ENCODE measurements at places on chromosomes 13 and 19.

- DNase-seq: no peak
These were observed 7.3 kb upstream of the INSR start for GRCh38 chr19:7301525-7301924.

DNA sequence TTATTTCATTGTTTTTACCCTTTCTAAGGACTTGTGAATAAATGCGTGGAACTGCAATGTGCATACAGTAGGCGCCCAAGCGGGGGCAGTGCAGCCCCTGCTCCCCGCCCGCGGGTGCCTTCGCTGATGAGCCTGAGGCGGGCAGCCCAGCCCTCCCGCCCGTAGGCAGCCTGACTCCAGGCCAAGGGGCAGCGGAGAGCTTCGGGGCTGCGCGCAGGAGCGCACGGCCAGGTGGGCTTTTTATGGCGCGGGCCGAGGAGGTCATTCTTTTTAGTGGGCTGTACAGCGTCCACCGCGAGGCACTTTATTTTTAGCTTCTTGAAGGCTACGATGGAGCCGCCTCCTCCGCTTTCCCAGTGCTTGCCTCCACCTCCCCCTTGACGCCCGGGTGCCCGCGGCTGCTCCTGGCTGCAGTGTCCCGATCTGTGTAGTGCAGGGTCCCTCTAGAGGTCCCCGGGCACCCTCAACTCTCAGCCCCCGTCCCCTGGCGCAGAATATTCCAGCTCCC, 60.5 kb downstream of the CCNE1 start:
- no peak for DNase-seq

GRCh38 chr19:48442116-48443035, 3.4 kb upstream of the GRWD1 start:
- no peak for DNase-seq

DNA sequence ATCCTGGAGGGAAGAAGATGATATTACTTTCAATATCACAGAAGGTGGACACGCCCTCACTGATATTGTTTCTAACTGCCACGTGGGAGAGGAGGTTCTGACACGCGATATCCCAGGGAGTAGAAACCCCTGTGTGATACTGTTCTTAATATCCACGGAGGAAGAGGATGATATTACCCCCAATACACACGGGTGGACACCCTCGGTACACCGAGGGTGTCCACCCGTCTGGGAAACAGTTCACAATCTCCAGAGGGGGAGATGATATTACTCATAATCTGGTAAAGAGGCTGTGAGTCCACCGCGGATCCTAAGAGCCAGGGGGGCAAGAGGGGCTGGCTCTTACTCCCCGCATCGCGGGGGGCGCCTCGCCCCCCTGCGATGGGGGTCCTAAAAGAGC, 29.7 kb upstream of the RGCC start:
- no peak for DNase-seq

- no peak for DNase-seq
These were observed 88.9 kb downstream of the SLC25A15 start for GRCh38 chr13:40878321-40878720.

DNA sequence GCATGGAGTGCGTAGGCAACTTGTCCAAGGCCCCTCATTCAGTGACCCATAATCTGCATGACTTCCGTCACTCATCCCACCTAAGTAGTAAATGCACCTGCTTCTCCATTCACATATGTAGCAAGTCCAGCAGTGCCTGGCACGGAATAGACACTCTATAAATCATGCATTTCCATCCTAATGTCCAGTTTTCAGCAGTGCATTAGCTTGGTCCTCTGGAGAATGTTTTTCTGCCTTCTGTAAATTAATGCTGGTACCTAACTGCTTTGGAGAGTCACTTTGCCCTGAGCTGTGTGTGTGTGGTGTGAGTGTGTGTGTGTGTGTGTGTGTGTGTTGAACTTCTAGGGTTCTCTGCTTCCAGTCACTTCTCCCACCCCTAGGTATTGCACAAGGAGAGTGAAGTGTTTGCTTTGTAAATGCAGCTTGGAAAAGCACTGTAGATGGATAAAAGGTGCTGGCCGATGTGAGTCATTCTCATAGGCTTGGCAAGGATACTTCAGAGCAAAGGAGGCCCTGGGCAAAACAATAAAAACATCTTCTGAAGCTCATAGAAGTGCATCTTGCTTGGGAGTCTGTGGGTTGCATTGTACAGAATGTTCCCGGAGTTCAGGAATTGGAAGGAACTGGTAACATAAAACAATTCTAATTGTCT, 181.8 kb downstream of the KATNAL1 start:
- DNase-seq: peak; percentile 85

DNA sequence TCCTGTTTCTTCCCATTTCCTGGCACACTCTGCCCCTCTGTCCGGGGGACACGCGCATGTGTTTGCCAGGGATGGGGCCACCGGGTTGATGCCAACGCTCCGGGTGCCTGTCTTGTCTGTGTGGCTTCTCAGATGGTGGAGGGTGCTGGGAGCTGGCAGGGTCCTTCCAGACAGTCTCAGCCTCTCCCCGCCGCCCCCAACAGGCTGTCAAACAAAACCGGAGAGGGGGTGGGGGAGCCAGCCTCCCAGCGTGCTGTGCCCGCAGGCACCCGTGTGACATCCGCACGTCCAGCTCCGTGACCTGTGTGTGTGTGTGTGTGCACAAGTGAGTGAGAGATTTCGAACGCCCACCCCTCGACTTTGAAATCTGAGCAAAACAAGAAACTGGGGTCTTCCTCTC, 10.6 kb upstream of the EHD2 start:
- DNase-seq: no peak

DNA sequence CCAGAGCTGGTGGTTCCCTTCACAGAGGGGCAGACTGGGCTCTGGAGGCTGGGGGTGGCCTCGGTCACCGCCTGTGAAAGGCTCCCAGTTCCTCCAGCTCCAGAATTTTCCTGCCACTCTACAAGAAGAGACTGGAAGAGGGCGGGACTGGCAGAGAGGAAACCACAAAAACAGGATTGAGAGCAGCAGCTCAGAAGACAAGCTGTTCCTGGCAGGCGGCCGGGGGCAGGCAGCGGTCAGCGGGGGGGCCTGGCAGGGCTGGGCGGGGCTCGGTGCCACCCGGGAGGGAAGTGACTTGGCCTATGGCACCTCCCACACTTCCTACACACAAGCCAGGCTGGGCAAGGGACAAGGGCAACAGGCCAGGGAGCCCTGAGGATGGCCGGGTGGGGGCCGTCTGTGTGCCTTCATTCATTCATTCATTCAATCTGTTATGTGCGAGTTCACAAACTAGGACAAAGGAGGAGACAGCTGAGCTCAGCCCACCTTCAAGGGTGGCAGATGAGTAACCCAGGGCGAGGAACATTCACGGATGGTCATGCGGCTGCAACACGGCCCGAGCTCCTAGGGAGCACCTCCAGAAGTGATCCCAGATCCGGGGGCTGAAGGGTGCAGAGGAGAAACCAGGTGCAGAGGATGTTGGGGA, 16.9 kb upstream of the BTBD2 start:
- DNase-seq: peak; percentile 71

DNA sequence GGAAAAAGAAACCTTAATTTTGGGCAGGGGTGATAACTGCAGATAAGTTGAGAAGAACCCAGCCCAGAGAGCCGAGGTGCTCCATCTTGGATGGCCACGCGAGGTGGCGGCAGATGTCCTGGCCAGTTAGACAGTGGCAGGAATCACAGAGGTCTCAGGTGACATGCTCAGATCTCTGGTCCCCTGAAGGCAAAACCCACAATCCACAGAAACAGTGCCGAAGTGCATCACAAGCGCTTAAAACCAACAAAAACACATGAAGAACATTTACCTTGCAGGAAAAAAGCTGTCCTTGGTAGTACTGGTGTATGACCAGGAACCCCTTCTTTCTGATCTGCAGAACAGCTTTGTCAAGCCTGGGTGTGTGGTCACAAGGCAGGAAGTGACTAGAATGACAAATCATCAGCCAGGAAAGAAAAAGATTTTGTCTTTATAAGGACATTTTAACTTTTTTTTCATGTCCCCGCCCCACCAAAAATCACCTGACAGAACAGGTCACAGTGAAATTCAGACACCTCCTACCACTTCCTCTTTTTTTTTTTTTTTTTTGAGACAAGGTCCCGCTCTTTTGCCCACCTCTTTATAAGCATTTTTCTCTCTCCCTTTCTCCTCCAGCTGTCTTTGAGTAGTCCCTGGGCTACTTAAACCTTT, at the start of gene LCP1:
LCP1 (minus strand) TSS at position 338 of the 651 bp plus-strand sequence. CDS start 22,515 bp downstream, outside the sequence.
- DNase-seq: no peak

- no peak for DNase-seq
These were observed 402.4 kb downstream of the DLEU7 start for GRCh38 chr13:50441130-50441529.

DNA sequence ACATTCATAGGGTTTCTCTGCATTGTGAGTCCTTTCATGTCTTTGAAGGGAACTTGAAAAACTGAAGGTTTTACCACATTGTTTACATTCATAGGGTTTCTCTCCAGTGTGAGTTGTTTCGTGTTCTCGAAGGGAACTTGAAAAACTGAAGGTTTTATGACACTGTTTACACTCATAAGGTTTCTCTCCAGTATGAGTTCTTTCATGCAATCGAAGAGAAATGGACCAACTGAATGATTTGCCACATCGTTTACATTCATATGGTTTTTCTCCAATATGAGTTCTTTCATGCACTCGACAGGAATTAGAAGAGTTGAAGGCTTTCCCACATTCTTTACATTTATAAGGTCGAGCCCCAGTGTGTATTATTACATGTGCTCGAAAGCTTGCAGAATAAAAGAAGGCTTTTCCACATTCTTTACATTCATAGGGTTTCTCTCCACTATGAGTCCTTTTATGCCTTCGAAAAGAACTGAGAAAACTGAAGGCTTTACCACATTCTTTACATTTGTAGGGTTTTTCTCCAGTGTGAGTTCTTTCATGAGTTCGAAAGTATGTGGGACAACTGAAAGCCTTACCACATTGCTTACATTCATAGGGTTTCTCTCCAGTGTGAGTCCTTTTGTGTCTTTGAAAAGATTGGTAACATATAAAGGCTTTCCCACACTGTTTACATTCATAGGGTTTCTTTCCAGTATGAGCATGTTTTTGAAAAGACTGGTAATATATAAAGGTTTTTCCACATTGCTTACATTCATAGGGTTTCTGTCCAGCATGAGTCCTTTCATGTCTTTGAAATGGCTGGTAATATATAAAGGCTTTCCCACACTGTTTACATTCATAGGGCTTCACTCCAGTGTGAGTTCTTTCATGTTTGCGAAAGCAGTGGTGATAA, 20.7 kb downstream of the ZNF14 start:
- DNase-seq: no peak

GRCh38 chr19:55231391-55232285, 3.1 kb upstream of the TMEM86B start:
- no peak for DNase-seq

- DNase-seq: no peak
These were observed 143.9 kb downstream of the KATNAL1 start for GRCh38 chr13:30163441-30163840.

DNA sequence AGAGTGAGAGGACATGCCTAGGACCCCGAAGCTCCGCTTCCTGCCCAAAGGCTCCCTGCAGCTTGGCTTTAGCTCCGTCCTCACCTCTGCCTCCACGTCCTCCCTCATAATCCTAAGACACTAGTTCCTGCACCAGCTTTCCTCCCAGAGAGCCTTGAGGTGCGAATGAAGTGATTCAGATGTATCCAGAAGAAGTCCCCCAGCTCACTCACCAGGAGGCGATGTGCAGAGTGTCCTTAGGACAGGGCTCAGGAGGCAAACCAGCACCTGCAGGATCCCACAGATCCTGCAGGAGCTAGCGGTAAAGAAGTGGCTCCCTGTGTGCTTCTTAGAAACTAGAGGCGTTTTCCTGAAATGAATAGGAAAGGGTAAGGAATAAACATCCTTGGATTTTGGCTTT, 109.7 kb downstream of the HSPH1 start:
- no peak for DNase-seq

Measured in GM04504 (cell line).